Activated T-cell treated with anti-CD3 and anti-CD28 coated beads for 4 hours (primary cell): ENCODE measurements at places on chromosomes 11 and 22.

- DNase-seq = no peak
Observed at GRCh38 chr22:41922328-41922727, 4.3 kb downstream of the TNFRSF13C start.

- no peak for DNase-seq
Observed at GRCh38 chr11:87443707-87444106, 406.0 kb downstream of the TMEM135 start.

- no peak for DNase-seq
Observed at GRCh38 chr22:37549704-37550059, 10.6 kb upstream of the CDC42EP1 start.

DNA sequence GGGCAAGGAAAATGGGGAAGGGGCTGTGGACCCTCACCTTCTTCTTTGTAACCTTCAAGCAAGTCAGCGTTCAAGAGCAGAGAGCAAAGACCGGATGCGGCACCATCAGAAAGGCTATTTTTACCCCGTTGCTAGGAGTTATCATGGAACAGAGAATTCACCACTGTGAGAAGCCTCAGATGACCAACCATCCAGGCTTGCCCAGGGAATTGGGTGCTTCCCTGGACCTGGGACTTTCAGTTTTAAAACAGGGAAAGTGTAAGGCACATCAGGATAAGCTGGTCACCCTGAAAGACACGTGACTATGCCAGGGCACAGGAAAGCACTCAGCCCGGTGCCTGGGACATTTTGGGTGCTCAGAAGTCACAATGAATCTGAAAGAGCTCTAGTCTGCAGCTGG, 10.4 kb downstream of the GALNT18 start:
- no peak for DNase-seq

- DNase-seq = no peak
Observed at GRCh38 chr22:38129021-38129420, 18.5 kb upstream of the BAIAP2L2 start.

- no peak for DNase-seq
Observed at GRCh38 chr11:121714351-121714750, 261.6 kb upstream of the SORL1-AS1 start.

- peak; percentile 49 for DNase-seq
Observed at GRCh38 chr22:22235558-22235957, 9.0 kb upstream of the VPREB1 start.

GRCh38 chr22:22194931-22195264, 49.7 kb upstream of the VPREB1 start:
- no peak for DNase-seq
